Astrocyte of the cerebellum (primary cell): ENCODE measurements at places on chromosomes 7 and 10.

DNA sequence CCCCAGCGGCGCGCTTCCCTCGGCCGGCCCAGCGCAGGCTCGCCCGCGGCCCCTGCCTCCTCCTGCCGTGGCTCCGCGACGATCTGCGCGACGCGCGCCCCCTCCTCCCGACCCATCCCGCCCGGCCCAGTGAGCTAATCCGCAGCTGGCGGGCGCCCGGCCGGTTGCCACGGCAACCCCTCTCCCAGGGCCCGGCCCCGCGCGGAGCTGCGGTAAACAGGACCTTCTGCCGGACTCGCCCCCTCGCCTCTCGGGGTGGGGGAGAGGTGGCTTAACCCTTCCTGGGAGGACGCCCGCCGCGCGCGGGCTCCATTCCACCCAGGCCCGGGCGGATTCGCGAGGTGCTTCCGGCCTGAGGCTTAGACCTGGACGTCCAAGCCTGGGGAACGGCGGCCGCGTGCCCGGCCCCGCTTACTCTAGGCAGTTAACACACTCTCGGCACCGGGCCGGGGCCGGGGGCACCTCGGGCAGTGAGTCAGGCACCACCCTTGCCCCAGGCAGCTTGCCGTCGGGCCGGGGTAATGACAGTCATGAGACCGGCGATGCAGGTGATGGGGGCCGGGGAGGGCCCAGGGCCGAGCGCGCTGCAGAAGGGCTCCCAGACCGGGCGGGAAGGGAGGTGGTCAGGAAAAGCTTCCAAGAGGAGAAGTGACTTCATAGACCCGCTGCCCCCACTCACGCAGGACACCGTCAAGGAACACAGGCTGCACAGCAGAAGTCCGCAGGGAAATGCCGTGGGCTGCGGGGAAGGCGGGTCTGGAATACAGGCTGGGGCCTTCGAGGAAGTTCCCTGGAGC is at the start of gene DENND2A:
DENND2A (minus strand) TSS at position 87 of the 797 bp plus-strand sequence. CDS start 38,416 bp downstream, outside the sequence.
- DNase-seq = no peak

GRCh38 chr7:132004529-132004928 is 448.1 kb upstream of the PODXL start:
- peak; percentile 80 for DNase-seq

- no peak for DNase-seq
Measured at GRCh38 chr7:45967591-45968157, 46.6 kb upstream of the IGFBP3 start.

- no peak for DNase-seq
Measured at GRCh38 chr7:70777251-70777650, 354.7 kb upstream of the GALNT17 start.

DNA sequence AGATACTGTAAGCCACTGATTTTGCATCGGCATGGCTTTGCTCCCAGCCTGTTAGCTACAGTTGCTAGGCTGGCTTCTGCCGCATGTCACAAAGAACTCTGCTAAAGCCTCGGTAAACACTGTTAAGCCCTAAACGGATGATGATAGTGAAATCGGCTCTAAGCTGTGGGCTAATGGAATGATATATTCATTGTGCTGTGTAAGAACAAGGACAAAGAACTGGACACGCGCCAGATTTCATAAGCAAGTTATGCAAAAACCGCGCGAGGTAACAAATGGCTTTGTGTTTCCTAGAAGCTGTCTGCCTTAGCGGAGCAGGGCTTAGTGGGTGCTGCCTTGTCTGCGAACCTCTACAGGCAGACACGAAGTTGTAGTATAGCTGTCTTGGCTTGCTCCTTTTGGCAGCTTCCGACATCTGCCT is 331.3 kb upstream of the COBL start:
- peak; percentile 88 for DNase-seq

GRCh38 chr10:114402233-114402632 is 2.1 kb downstream of the AFAP1L2 start:
- no peak for DNase-seq

GRCh38 chr7:88328787-88329186 is 22.1 kb upstream of the STEAP4 start:
- no peak for DNase-seq

GRCh38 chr7:39659356-39660013 is 36.1 kb downstream of the RALA start:
- DNase-seq = no peak

- no peak for DNase-seq
Measured at GRCh38 chr7:114854369-114854768, 67.5 kb upstream of the MDFIC start.

DNA sequence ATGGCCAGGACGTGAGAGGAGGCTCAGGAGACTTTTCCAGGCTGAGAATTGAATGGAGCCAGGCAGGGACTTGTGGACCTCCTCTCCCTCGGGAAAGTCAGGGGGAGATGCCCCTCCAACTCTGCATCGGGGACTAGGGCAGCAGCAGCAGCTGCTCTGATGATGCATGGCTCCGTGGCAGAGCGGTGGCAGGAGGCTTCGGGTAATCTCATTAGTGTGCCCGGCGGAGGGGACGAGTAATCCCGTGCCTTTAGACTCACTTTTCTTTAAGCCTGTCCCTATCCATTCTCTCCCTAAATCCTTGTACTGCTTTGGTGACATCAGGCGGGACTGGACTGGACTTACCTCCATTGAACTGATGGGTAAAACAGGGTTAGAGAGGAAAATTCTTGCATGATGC is 75.1 kb downstream of the ZMIZ1 start:
- no peak for DNase-seq

- no peak for DNase-seq
Measured at GRCh38 chr10:25082276-25083204, 66.1 kb downstream of the THNSL1 start.

DNA sequence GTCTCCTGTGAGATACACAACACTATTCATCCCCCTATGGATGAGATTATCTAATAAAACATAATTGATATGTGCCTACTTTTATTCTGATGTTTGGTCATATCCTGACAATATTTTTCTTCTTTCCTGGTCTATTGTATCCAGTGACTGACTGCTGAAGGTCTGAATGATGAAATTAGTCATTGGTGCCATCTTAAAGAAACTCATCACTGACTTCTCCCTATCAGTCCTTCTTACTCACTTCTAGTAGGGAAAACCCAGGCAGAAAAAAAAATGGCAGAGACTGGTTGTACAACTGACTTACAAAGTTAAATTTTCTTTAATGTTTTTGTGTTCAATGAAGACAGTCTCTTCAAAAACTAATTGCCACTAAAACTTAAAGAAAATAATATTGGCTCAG is 377.4 kb downstream of the HTR7 start:
- no peak for DNase-seq

GRCh38 chr10:58554316-58554715 is 41.6 kb downstream of the BICC1 start:
- DNase-seq = no peak

GRCh38 chr7:29208410-29209250 is 14.1 kb downstream of the CHN2 start:
- no peak for DNase-seq

DNA sequence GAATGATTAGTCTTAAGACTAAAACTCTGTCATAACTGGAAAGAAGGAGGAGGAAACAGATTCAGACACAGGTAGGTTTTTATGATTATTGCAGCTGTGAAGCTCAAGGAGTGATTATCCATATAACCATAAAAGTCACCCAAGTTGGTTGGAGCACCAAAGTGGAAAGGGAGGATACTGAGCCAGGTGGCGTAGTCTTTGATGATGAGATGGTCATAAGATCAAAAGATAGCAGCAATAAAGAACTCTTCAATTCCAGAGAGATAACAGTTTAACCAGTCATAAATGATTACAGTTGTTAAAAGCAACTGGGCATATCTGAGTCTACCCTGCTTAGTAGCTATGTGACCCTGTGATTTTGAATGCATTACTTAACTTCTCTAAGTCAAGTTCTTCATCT is 8.4 kb downstream of the ABCB1 start:
- DNase-seq = no peak

DNA sequence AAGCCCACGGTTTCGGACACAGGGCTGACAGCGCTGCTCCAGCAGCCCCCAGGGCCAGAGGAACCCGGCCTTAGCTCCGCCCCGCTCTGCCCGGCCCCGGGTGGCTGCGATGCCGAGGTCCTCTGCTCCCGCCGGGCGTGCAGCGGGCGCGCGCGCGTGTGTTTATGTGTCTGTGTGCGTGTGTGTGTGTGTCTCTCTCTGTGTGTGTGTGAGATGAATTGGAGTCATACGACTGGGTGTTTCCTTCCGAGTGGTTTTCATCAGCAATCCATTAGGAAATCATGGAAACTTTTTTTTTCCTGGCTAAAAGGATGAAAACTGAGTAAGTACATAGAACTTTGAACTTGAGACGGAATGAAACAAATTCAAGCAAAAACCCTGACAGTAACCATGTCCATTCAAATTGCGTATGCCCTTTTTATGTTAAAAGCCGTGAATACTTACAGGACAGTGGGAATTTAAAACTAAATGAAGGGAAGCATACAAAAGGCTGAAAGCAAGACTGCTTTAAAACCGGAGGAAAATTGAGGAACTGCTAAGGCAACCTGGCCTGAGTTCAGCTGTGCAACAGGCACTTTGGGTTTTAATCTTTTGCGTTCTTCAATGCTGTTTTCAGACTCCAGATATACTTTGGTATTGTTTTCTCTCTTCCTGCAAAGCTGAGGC is at the start of gene CPED1:
CPED1 (plus strand) TSS at position 121 of the 666 bp plus-strand sequence. CDS start 911 bp downstream, outside the sequence.
- no peak for DNase-seq
